ENCODE measurements at places on chromosomes 6 and 20.

GRCh38 chr6:84635081-84635761 is 129.2 kb downstream of the TBX18 start:
- no peak overlapping the region for H3K4me3 ChIP-seq
- H3K27me3 ChIP-seq = no peaks in the 10 kb centered on the region
- no peaks in the 10 kb centered on the region for H3K4me1 ChIP-seq
- no peak overlapping the region for H3K27ac ChIP-seq

GRCh38 chr6:56752534-56752933 is 109.8 kb upstream of the DST start:
- no peaks in the 10 kb centered on the region for H3K36me3 ChIP-seq
- no peak overlapping the region for H3K27ac ChIP-seq
- no peaks in the 10 kb centered on the region for H3K4me1 ChIP-seq
- peaks cover 6% of the 10 kb centered on the region for H3K27me3 ChIP-seq

GRCh38 chr6:39076623-39077535 is 28.3 kb downstream of the GLP1R start:
- peaks cover 6% of the 10 kb centered on the region for H3K27me3 ChIP-seq
- H3K36me3 ChIP-seq = no peaks in the 10 kb centered on the region
- no peak overlapping the region for H3K4me3 ChIP-seq

DNA sequence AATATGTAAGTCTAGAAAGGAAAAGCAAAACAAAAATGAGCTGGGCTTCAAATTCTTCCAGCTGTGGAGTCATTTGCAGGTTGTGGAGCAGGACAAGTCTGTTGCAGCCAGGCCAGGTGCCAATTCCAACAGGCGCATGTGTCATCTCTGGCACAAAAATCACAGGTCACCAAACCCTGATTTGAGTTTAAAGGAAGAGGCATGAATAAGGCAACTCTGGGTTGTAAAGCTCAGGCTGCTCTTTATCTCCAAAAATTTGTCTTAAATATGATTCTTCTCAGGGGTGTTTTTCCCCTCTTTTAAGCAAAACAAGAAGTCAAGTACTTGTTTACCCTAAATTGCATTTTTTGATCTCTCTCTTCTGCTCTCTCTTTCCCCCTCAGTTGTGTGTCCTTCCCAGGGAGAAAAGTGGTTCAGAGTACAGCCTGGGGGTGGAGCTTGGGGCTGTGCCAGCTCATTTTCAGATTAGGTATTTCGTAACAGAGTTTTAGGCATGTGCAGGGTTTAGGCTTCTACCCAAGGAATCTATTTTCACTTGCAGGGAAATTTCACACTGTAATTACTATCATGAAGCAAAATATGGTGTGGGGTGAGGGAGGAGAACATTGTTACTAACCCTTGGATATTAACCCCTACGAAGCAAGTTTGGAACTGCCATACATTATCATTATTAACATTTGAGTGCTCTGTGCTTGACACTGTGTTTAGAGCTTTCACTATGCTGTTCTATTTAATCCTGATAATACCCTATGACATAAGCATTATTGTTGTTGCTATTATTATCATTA is 8.3 kb upstream of the NCOA3 start:
- H3K4me3 ChIP-seq = peak overlapping the region; percentile 48
- DNase-seq = no peak
- peaks cover 2% of the 10 kb centered on the region for H3K36me3 ChIP-seq
- peak overlapping the region; percentile 72 for H3K27ac ChIP-seq
- peaks cover 24% of the 10 kb centered on the region for H3K4me1 ChIP-seq

DNA sequence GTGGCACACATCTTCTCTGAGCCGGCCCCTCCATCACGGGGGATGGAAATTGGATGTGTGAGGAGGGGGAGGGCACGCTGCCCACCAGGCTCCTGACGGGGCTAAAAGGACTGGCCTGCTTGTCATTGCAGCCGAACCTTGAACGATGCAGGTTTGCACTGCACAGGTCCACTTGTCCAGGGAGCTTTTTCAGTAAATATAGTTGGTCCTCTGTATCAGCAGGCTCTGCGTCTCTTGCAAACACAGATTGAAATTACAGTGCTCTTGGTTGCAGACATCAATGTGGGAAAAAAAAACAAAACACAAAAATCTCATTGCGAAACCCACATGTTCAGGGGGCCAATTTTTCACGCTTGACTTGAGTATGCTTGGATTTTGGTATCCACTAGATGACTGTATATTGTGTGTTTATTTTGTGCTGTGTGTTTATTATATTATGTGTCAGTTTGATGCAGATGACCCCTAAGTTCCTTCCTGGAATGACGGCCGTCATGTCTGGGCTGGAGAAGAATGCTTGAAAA is 29.2 kb downstream of the ERMARD start:
- H3K36me3 ChIP-seq = peaks cover 18% of the 10 kb centered on the region
- DNase-seq = no peak
- no peaks in the 10 kb centered on the region for H3K4me1 ChIP-seq

- H3K27me3 ChIP-seq = peaks cover 2% of the 10 kb centered on the region
- no peaks in the 10 kb centered on the region for H3K4me1 ChIP-seq
These were observed 223.0 kb upstream of the SYNCRIP start for GRCh38 chr6:85865420-85866369.

DNA sequence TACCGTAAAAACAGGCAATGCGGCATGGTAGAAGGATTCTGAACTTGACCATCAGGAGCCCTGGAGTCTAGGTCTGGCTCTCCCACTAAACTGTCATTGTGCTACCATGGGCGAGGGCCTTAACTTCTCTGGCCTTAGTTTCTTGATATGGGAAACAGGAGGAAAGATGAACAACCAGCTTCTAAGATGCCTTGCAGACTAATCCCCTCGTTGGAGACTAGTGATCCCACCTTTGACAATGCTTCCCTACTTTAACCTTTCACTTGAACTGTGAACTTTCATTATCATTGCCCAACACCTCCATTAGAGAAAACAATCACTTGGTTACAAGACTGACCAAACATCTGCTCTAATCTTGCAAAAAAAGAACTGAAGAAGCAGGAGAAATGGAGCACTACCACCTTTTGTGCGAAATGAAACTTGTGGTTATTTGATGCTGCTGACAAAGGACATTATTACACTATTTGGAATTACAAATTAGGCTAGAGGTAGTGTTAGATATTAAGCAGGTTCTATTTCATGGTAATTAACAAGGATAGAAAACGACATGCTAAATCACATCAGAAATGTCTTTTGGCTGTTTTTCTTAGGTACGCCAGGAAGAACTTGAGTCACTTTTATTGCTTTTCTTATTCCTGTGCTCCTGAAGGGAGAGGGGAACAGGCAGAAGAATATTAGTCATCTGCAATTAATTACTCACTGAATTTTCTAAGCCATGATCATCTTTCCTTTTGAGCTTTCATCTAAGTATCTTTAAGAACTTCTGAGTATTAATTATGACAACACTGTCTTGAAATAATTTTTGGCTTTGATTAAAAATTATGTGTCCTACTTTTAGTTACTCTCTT is 39.1 kb upstream of the ARHGAP18 start:
- H3K27me3 ChIP-seq = no peaks in the 10 kb centered on the region
- peak overlapping the region; percentile 70 for H3K4me3 ChIP-seq
- H3K4me1 ChIP-seq = peaks cover 24% of the 10 kb centered on the region
- no peaks in the 10 kb centered on the region for H3K36me3 ChIP-seq
- peak overlapping the region; percentile 89 for H3K27ac ChIP-seq

- no peak for DNase-seq
- no peaks in the 10 kb centered on the region for H3K4me1 ChIP-seq
- no peak overlapping the region for H3K4me3 ChIP-seq
- H3K27me3 ChIP-seq = peaks cover 4% of the 10 kb centered on the region
- H3K27ac ChIP-seq = no peak overlapping the region
These were observed 95.7 kb downstream of the FILIP1 start for GRCh38 chr6:75397656-75398465.

DNA sequence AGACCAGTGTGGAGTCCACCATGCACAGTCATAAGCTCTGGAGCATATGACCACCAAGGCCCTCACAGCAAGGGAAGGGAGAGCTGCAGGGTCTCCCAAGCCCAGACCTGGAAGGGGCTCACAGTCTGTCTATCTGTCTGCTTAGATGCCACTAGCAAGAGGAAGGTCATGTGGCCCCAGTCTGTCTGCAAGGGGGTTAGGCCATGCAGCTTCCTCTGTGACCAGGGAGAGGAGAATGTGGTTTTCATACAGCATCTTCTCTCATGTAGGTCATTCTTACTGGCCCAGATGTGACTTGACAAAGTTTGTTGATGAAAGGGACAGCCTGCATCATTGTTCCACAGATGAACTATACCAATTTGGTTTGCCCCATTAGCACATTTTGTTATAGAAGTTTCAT is 260.8 kb downstream of the FARS2 start:
- no peaks in the 10 kb centered on the region for H3K27me3 ChIP-seq
- H3K27ac ChIP-seq = no peak overlapping the region
- H3K36me3 ChIP-seq = peaks cover 6% of the 10 kb centered on the region
- no peak for DNase-seq
- no peak overlapping the region for H3K4me3 ChIP-seq

- H3K4me1 ChIP-seq = no peaks in the 10 kb centered on the region
- no peak overlapping the region for H3K4me3 ChIP-seq
- no peak overlapping the region for H3K27ac ChIP-seq
- no peaks in the 10 kb centered on the region for H3K27me3 ChIP-seq
These were observed 729.1 kb upstream of the HS3ST5 start for GRCh38 chr6:115071962-115072361.

GRCh38 chr6:17062871-17063440 is 38.9 kb upstream of the STMND1 start:
- H3K27ac ChIP-seq = no peak overlapping the region
- DNase-seq = no peak
- H3K4me1 ChIP-seq = no peaks in the 10 kb centered on the region
- H3K27me3 ChIP-seq = peaks cover 6% of the 10 kb centered on the region
- no peak overlapping the region for H3K4me3 ChIP-seq

DNA sequence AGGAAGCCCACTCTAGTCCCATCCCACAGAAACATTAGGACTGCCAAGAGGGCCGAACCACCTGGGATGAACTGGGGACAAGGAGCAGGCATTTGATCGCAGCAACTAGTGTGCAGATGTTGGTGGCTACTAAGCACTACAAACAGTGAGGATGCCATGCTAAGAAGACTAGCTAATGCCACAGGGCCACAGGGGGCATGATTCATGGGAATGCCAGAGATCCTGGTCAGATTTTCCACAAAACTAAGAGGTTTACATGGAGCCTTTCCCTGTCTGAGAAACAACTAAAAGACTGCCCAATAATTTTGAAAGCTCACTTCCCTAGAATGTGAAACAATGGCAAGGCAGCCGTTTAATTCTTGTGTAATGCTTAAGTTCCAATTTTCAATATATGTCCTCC is 375.9 kb upstream of the PTCHD4 start:
- no peak overlapping the region for H3K27ac ChIP-seq
- H3K4me3 ChIP-seq = no peak overlapping the region
- H3K27me3 ChIP-seq = no peaks in the 10 kb centered on the region
- DNase-seq = no peak
- no peaks in the 10 kb centered on the region for H3K36me3 ChIP-seq
- H3K4me1 ChIP-seq = no peaks in the 10 kb centered on the region

DNA sequence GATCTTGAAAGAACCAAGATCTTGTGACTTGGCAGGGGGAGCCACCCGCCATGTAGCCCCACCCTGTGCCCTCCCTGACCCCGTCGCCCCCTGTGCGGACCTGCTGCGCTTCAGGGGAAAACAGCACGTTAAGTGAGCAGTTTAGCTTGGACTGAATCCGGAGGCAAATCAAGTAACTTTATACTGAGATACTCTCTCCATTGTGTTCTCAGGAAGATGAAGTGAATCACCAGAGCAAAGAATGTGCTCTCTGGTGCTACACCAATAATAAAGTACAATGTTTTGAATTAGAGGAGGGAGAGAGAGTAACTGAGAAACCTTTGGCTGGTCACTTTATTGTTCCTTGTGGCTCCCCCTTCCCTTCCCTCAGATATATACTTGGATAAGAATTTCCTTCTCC is 83.4 kb downstream of the TXNDC5 start:
- H3K4me3 ChIP-seq = no peak overlapping the region
- H3K4me1 ChIP-seq = no peaks in the 10 kb centered on the region
- no peak for DNase-seq
- peaks cover 2% of the 10 kb centered on the region for H3K36me3 ChIP-seq
- H3K27me3 ChIP-seq = peaks cover 20% of the 10 kb centered on the region

DNA sequence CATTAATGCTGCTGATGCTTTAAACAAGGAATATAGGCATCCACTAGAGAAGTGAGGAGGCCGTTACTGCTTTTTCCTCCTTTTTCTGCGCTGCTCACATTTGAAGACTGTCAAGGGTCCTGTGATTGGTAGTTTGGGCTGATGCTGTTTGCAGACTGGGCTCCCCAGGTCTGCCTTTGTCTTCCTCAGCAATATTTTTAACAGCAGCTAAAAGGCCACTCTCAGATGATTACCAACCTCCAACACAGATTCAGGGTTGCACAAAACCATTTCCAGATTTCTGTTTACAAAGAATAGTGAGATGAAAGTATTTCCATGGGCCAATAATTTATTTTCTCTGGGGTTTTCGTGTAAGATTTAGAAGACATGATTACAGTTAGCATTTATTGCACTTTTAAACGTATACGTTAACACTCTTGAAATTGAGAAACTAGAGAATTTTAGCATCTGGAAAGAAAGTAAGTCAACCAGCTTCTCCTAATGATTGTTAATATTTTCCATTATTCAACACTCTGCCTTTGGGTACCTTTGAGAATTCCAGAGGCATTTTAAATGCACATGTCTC is 475.3 kb upstream of the SOX4 start:
- DNase-seq = no peak
- H3K4me1 ChIP-seq = peaks cover 2% of the 10 kb centered on the region
- H3K4me3 ChIP-seq = no peak overlapping the region
- no peak overlapping the region for H3K27ac ChIP-seq
- peaks cover 6% of the 10 kb centered on the region for H3K36me3 ChIP-seq
- no peaks in the 10 kb centered on the region for H3K27me3 ChIP-seq

GRCh38 chr6:155309150-155309549 is 5.1 kb downstream of the TFB1M start:
- DNase-seq = no peak
- no peak overlapping the region for H3K4me3 ChIP-seq
- no peaks in the 10 kb centered on the region for H3K27me3 ChIP-seq
- peaks cover 29% of the 10 kb centered on the region for H3K36me3 ChIP-seq
- H3K27ac ChIP-seq = no peak overlapping the region

- H3K36me3 ChIP-seq = peaks cover 3% of the 10 kb centered on the region
- no peaks in the 10 kb centered on the region for H3K4me1 ChIP-seq
- H3K27me3 ChIP-seq = peaks cover 14% of the 10 kb centered on the region
- no peak overlapping the region for H3K4me3 ChIP-seq
- no peak overlapping the region for H3K27ac ChIP-seq
- DNase-seq = no peak
These were observed 83.1 kb downstream of the KCNB1 start for GRCh38 chr20:49399329-49399728.

All from memory B cell (primary cell).